ENCODE measurements at places on chromosomes 12 and 14.

GRCh38 chr12:67980391-67980790, 8.9 kb upstream of the IFNG-AS1 start:
- peaks cover 3% of the 10 kb centered on the region for H3K4me1 ChIP-seq
- no peaks in the 10 kb centered on the region for H3K36me3 ChIP-seq
- H3K27ac ChIP-seq = no peak overlapping the region

GRCh38 chr12:67086116-67086515, 183.0 kb upstream of the CAND1 start:
- H3K36me3 ChIP-seq = no peaks in the 10 kb centered on the region
- no peaks in the 10 kb centered on the region for H3K4me1 ChIP-seq
- H3K4me3 ChIP-seq = no peak overlapping the region
- no peaks in the 10 kb centered on the region for H3K27me3 ChIP-seq
- no peak for DNase-seq
- no peak overlapping the region for H3K27ac ChIP-seq

GRCh38 chr12:60535363-60535762, 939.5 kb downstream of the SLC16A7 start:
- no peaks in the 10 kb centered on the region for H3K27me3 ChIP-seq
- H3K36me3 ChIP-seq = no peaks in the 10 kb centered on the region
- H3K4me1 ChIP-seq = no peaks in the 10 kb centered on the region
- no peak overlapping the region for H3K27ac ChIP-seq
- no peak for DNase-seq

DNA sequence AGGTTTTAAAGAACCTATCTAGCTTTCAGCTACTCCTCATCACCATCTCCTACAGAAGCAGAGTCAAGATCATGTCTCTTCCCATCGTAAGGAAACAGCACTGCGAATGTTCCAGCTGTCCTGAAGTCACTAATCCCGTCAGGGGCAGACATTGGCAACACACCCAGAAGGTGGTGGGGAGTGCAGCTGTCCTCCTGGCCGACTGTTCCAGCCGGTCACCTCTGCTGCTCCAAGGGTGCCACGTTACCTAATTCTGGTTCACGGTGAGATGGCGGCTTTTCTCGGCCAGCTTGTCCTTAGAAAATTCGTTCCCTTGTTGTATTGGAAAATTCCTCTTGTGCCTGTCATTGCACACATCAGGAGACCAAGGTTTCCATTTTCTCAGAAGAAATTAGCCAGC, 196.2 kb downstream of the ZFP36L1 start:
- no peak overlapping the region for H3K27ac ChIP-seq
- H3K27me3 ChIP-seq = no peaks in the 10 kb centered on the region
- DNase-seq = no peak
- no peaks in the 10 kb centered on the region for H3K36me3 ChIP-seq
- peaks cover 1% of the 10 kb centered on the region for H3K4me1 ChIP-seq

- no peaks in the 10 kb centered on the region for H3K36me3 ChIP-seq
- DNase-seq = no peak
- H3K27ac ChIP-seq = no peak overlapping the region
- H3K27me3 ChIP-seq = no peaks in the 10 kb centered on the region
Measured at GRCh38 chr12:50979369-50980052, 27.2 kb downstream of the HIGD1C start.

DNA sequence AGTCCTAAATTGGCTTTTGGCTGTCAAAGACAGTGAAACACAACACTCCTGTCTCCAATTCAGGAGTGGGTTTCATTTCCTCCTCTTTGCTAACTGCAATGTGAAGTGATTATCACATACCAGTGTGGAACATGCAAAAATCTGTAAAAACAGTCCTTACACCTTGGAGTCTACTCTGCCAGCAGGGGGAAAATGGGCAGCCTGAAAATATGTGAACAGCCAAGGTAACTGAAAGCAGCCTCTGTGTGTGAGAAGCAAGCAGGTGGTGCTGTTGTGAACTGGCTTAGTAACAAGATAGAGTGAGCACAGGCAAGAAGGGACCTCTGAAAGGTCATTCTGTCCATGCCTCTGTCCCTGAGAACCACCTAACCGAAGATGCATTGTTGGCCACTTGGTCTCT, 6.0 kb downstream of the PRMT8 start:
- H3K36me3 ChIP-seq = no peaks in the 10 kb centered on the region
- H3K4me3 ChIP-seq = no peak overlapping the region
- H3K27ac ChIP-seq = no peak overlapping the region
- DNase-seq = no peak
- H3K27me3 ChIP-seq = peaks cover 36% of the 10 kb centered on the region
- H3K4me1 ChIP-seq = peaks cover 16% of the 10 kb centered on the region

DNA sequence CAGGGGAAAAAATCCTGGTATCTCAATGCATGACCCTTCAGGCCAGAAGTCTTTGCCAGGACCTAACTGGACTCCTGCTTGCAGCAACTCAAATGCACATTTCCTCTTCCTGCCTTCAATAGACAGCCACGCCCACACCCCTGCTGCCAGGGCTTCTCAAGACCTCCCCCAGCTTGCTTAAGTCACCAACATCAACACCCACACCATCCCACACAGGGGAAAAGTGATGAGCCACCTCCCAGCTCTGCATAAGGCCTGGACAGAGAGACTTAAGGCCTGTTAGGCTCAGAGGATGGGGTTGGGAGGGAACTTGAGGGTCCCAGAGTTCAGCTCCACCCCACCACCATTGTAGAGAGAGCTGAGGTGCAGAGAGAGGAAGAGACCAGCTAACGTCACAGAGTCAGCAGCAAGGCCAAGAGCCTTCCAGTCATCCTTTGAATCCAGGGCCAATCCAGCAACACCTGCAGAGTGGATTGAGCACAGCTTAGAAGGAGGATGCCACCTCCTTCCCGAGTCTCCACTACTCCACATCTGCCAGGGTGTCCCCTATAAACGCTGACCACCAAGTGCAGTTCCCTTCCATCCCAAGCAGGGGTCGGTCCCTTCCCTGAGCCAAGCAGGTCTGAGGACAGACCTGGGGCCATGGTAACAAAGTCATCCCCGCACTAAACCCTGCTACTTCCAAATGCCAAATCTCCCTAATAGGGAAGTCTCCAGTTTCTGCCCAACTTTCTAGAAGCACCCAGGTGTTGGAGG, 50.0 kb downstream of the KDM2B start:
- H3K27me3 ChIP-seq = no peaks in the 10 kb centered on the region
- H3K36me3 ChIP-seq = peaks cover 30% of the 10 kb centered on the region
- peaks cover 8% of the 10 kb centered on the region for H3K4me1 ChIP-seq

- no peaks in the 10 kb centered on the region for H3K27me3 ChIP-seq
- no peak for DNase-seq
- H3K4me1 ChIP-seq = peaks cover 3% of the 10 kb centered on the region
- H3K36me3 ChIP-seq = no peaks in the 10 kb centered on the region
- no peak overlapping the region for H3K27ac ChIP-seq
Measured at GRCh38 chr14:72856530-72857266, 37.2 kb downstream of the DPF3 start.

DNA sequence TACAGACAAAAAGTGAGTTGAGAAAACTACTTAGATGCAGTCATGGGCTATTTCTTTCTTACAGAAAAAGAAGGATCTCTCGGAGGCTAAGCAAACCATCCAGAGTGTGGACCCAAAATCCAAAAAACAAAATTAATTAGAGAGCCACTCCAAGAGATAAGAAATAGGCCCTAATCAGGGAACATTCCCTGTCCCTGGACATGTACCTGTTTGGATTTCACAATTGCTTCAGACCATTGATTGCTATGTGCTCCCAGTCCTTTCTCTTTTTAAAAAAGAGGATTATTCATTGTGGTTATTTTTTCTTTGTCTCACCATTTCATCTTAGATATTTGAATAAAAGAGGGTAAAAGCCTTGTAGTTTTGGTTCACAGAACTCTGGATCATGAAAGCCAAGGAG, 549.9 kb downstream of the ETNK1 start:
- no peak for DNase-seq
- no peaks in the 10 kb centered on the region for H3K27me3 ChIP-seq
- no peak overlapping the region for H3K4me3 ChIP-seq

GRCh38 chr12:5081016-5081415, 37.3 kb downstream of the KCNA5 start:
- no peaks in the 10 kb centered on the region for H3K36me3 ChIP-seq
- no peak overlapping the region for H3K27ac ChIP-seq
- H3K4me1 ChIP-seq = peaks cover 5% of the 10 kb centered on the region
- H3K4me3 ChIP-seq = no peak overlapping the region
- H3K27me3 ChIP-seq = no peaks in the 10 kb centered on the region

- H3K4me3 ChIP-seq = no peak overlapping the region
- no peaks in the 10 kb centered on the region for H3K36me3 ChIP-seq
- no peaks in the 10 kb centered on the region for H3K4me1 ChIP-seq
- H3K27ac ChIP-seq = no peak overlapping the region
- no peak for DNase-seq
Measured at GRCh38 chr14:84566109-84566508, 963.8 kb upstream of the FLRT2 start.

DNA sequence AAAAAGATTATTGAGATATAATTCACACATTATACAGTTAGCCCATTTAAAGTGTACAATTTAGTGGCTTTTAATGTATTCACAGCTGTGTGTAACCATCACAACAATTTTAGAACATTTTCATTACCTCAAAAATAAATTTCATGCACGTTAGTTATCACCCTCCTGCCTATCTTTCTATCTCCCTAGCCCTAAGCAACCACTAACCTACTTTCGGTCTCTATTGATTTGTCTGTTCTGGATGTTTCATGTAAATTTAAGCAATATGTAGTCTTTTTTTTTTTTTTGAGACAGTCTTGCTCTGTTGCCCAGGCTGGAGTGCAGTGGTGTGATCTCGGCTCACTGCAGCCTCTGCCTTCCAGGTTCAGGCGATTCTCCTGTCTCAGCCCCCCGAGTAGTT, 439.4 kb downstream of the PCNX1 start:
- no peak overlapping the region for H3K4me3 ChIP-seq
- no peak for DNase-seq
- H3K27me3 ChIP-seq = no peaks in the 10 kb centered on the region

DNA sequence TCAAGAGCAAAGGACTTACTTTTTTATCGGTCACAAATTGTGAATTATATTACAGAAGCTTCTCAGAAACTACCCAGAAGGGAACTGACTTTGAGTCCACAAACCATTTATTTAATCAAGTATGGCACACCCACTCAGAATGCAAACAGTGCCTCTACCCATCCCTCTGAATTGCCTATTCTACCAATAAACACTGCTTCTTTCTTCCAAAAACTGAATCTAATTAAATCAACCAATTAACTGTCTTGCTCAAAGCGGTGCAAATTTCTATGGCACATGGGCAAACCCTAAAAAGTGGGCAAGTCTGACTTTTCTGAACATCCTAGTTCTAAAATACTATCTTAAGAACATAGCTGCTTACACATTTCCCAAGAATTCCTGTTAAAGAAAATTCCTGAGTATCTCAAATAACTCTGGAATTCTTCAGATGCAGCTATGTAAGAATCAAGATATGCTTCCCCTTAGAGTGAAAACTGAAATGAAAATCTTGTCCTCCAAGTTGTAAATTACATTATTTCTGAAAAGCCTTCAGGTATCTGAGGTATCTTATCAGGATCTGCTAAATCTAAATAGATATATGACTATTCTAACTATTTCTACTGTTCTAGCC, 4.3 kb downstream of the SPTLC2 start:
- no peak for DNase-seq
- H3K4me3 ChIP-seq = no peak overlapping the region
- H3K4me1 ChIP-seq = no peaks in the 10 kb centered on the region

- H3K4me3 ChIP-seq = no peak overlapping the region
- no peak for DNase-seq
- H3K36me3 ChIP-seq = no peaks in the 10 kb centered on the region
Measured at GRCh38 chr12:115176741-115177400, 492.9 kb upstream of the TBX3 start.

- H3K27me3 ChIP-seq = no peaks in the 10 kb centered on the region
- no peak overlapping the region for H3K4me3 ChIP-seq
- peaks cover 26% of the 10 kb centered on the region for H3K36me3 ChIP-seq
- DNase-seq = no peak
Measured at GRCh38 chr14:55383541-55384140, 28.0 kb downstream of the ATG14 start.

DNA sequence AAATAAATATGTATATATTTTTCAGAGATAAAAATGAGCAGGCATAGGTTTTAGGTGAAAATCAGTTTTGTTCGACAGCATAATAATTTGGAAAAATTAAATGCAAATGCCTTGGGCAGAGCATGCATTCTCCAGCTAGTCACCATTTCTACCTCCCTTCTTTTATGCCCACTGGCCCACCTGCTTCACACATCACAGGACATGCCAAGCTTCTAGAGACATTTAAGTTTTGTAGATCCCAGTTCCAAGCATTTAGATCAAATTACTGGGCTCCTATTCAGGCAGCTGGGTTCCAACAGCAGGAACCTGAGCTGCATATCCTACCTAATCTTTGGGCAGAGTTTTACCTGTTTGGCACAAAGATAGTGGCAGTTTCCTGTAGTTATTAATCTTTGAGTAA, 67.6 kb upstream of the SLC38A4 start:
- no peaks in the 10 kb centered on the region for H3K4me1 ChIP-seq
- H3K27me3 ChIP-seq = no peaks in the 10 kb centered on the region
- no peak overlapping the region for H3K27ac ChIP-seq
